ENCODE measurements at places on chromosomes 13 and 19.

DNA sequence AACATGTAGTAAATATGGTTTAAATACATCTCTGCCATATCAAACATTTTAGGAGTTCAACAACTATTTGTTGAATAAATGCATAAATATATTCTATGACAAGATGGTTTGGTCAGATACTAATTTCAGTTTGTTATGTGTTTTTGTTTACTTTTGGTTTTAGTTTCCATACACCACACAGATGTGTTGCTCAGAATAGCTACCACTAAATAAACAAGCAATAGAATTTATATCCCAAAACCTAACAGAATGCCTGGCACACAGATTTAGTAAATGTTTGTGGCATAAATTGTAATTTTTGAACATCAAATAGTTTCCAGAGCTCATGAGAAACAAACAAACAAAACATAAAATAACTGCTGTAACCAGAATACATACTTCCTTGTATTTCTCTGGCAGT is 126.8 kb upstream of the ATXN8OS start:
- DNase-seq = no peak

- DNase-seq = no peak
Measured at GRCh38 chr13:45878966-45879365, 27.4 kb upstream of the SIAH3 start.

GRCh38 chr13:38418286-38418685 is 68.6 kb downstream of the UFM1 start:
- DNase-seq = no peak

DNA sequence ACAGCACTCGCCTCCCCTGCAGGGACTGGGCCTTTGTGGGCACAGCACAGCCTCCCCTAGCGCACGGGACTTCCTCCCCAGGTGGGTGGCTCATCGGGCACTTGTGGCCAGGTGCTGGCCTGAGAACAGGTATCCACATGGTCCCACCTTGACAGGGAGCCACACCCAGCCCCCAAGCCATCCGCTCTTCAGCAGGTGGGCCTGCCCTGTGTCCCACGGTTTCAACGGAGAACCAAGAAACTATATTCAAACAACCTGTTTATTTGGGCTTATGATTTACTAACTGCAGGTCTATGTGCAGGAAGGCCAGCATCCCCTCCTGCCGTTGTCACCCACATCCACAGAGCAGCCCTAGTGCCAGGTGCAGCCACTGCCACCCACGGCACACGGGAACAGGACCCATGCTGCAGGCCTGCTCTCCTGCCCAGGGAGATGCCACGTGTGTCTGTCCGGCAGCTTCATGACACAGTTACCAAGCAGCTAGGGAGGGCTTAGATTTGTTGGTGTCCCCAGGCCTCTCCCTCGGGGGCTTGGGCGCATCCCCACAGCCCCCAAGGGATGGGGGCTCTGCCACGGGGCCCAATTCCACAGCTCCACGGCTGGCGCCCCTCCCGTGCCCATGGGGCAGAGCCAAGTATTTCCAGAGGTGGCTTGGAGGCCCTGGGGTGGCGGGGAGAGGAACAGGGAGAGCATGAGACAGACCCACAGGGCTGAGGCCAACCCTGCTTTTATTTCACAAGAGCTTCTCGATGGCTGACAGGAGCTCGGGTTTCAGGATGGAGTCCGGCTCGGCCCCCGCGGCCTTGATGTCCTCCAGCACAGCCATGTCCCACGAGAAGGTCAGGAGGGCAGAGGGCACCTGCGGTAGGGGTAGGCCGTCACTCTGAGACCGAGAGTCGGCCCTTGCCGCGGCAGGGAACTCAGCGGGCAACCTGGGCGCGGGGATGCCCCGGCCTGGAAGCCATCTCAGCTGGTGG is 12.5 kb downstream of the UBXN6 start:
- DNase-seq = no peak

DNA sequence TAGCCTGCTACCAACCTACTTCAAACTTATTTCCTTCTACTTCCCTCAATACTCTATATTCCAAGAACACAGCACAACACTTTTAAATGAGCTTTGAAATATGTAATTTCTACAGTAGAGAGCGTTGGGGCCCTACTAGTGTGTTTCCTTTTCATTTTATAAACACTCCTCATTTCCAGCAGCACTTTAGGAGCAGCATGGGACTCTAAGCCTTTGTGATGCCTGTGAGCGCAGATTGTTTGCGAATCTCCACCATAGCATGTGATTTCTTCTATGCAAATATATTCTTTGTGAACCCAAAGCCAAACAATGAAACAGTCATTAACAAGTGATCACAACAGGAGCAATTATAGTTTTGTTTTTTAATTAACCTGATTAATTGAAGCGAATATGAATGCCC is 3.6 kb downstream of the SOHLH2 start:
- no peak for DNase-seq

DNA sequence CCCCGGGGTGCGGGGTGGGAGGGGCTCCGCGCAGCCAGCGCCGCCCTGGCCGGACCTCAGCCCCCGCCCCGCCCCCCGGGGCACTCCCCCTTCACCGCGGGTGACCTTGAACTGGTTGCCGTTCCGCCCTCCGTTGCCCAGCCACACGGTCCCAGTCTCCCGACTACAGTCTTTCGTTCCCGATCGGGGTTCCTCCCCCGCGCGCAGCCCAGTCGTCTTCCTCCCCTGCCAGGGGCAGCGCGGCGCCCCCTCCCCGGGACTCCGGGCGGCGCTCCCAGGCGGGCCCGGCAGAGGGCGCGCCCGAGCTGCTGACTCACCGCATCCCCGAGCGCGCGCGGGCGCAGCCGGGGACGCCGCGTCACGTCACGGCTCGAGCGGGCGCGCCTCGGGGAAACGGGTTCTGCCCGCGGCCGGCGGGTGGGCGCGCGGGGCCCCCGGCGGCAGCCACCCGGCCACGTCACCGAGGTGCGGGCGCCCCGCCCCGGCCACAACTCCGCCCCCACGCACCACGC is 459 bp downstream of the MIDN start:
- DNase-seq = no peak

- DNase-seq = no peak
Measured at GRCh38 chr13:35858665-35859064, 272.5 kb downstream of the DCLK1 start.

DNA sequence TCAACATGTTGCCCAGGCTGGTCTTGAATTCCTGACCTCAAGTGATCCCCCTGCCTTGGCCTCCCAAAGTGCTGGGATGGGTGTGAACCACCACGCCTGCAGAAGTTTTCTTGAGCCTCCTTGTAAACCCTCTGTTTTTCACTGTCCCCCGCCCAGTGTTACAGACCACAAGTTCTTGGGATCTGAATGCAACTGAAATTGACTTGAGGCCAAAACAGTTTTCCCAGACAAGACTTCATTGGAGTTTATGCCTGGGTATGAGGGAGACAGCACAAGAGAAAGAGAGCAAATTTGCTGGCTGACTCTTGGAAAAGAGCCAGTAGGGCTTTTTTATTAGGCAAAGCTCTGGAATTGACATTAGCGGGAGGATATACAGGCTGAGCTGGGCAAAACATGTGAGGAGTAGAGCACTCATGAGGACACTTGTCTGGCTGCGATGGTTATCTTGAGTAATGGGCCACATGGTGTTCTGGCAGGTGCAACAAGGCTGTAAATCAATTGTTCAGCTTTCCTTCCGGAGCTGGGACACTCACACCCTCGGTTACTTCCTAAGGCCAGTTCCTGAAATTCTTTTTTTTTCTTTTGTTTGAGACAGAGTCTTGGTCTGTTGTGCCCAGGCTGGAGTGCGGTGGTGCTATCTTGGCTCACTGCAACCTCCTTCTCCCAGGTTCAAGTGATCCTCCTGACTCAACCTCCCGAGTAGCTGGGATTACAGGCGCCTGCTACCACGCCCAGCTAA is 12.7 kb upstream of the HNRNPL start:
- DNase-seq = no peak

DNA sequence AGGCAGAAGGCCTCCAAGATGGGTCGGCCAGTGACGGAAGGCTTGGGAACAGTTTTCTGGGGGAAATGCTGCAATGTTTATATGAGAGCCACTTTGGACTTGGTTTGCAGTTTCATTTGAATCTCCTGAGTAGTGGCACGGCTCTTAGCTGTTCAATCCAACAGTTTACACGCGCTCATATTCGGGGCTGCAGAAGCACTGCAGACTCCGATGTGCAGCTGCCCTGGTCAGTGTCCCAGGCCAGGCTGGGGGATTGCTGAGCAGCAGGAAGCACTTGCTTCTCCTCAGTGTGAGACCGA is 31.7 kb downstream of the CEBPG start:
- DNase-seq = no peak

GRCh38 chr19:14654786-14655560 is 19.7 kb downstream of the ADGRE3 start:
- no peak for DNase-seq

- DNase-seq = no peak
Measured at GRCh38 chr19:39192846-39193245, 3.9 kb upstream of the NCCRP1 start.

GRCh38 chr13:27296496-27296895 is 25.9 kb downstream of the RASL11A start:
- peak; percentile 50 for DNase-seq

GRCh38 chr13:99463646-99464397 is 37.5 kb upstream of the TM9SF2 start:
- DNase-seq = no peak

DNA sequence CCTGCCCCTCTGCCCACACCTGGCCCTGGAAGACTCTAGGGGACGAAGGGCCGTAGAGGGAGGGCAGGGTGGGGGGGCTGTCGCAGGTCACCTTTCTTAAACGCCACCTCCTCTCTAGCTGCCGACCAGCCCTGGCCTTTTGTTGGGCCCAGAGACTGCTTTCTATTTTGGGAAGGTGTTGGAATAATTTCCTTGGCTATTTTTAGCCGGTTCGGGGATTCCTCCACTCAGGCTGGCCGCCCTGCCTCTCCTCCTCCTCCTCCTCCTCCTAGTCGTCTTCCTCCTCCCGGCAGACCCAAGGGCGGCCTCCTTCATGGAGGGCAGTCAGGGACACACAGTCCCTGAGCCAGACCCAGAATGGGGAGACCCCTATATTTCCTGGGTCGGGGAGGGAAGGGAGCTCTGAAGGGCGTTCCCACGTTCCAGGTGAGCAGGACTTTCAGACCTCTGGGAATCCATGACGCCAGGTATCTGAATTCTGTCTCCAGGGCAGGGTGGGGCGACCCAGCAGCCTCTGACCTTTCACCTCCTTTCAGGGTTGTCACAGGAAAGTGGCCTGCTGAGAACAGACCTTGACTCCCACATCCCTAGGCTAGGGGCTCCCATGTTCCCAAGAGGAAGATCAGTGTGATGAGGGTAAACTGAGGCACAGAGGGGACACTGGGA is 19.9 kb downstream of the GADD45B start:
- no peak for DNase-seq

DNA sequence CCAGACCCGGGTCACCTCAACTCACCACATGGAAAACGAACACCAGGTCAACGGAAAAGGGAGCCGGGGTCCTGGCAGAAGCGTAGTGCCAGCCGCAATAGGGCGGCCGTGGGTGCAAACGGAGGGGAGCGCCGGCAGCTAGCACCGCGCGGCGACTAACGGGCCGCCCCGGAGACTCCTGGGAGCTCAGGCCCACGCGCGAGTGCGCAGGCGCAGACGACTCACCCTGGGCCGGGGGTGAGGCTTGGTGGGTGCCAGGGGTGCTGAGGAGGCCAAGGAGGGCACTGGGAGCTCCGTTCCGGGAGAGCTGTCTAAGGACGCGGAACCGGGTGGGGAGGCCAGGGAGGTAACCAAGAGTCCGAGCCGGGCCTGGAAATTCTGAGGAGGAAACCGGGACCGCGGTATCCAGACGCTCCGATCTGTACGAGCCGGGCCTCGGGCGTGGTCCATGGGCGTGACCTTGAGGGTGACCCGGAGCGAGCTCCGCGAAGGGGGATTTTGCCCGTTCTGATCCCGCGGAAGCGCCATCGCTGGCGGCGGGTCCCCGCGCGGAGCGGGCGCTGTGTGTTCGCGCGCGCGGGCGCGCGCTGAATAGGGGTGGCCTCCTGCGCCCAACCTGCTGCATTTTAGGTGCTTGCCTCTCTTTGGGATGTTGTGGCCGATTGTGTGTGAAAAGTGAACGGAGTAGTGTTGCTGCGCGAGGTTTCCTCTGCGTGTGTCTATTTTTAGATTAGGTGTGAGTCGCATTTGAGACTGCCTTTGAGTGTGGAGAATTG is at the start of gene ZNF382:
Gene ZNF382, plus strand, starts transcription at position 213 of the 776 bp plus-strand sequence. CDS start 4,602 bp downstream, outside the sequence.
- no peak for DNase-seq
